ENCODE measurements at places on chromosomes 4 and X.

DNA sequence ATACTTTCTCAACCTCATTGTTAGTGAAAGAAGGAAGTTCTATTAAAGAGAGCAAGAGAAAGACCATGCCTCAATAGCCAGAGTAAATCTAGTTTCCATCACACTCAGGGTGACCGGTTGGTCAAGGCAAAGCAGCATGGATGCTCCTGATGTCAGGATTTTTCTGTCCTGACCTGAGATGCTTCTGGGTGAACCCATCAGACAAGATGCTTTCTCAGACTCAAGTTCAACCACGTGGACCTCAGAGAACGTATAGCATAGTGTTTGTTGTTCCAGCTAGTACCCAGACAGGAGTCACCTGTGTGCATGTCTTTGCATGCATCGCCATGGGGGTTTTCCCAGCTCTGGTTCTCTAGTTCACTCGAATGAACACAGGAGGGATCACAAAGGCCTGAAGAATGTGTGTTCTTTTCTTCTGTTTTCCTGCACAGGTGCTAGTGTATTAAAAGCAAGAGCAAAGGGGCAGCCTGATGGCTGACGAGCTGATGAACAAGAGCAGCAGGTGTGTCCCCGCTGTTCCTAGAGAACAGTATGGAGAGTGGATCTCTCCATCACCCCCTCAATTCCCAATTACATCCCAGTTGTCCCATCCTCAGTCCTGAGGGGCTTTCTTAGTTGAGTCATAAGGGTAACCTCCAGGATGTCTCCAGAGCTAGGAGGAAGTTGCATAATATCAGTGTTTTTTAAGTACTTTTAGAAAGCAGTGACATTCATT, 110.5 kb upstream of the ENPP6 start:
- peak; percentile 66 for DNase-seq

- no peak for DNase-seq
Measured at GRCh38 chr4:127410644-127411043, 222.1 kb upstream of the INTU start.

DNA sequence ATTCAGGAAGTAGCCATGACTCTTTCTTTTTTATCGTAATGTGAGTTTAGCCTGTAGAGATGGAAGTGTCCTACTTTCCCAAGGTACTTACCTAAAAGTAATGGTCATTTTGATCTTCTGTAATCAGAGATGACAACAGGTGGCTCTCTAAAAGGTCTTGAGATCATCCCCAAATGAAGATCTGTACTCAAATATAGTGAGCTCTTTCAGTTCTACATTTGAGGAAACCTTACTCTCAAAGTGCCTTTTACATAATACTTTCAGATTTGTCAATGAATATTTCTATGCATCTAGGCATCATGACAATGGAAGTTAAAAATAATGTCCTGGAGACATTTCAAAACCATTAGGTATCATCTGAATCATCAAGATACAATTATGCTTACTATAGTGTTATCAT, 17.2 kb upstream of the MND1 start:
- DNase-seq = no peak

GRCh38 chrX:128897621-128898020, 625.7 kb downstream of the SMARCA1 start:
- no peak for DNase-seq

- DNase-seq = no peak
Measured at GRCh38 chrX:22081475-22082092, 49.5 kb downstream of the PHEX start.

GRCh38 chr4:104964410-104965175, 182.1 kb upstream of the TET2 start:
- no peak for DNase-seq

DNA sequence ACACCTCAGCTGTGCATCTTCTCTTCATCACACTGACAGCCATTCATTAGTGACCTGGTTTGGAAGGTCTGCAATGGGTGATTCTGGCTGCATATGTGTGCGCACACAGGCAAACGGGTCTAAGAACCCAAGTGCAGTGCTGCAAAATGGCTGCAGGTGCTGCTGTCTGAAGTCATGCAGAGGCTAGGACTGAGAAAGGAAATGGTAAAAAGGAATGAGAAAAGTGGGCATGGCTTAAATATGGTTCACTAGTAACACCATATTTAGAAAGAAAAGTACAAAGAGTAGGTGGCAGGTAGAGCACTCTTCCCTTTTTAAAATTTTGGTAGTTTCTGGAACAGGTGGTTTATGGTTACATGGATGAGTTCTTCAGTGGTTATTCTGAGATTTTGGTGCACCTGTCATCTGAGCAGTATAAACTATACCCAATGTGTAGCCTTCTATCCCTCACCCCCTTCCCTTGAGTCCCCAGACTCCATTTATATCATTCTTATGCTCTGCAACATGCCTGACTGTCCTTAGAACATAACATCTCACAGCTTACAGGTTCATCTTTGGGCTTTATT, 78.4 kb downstream of the CCNG2 start:
- no peak for DNase-seq

DNA sequence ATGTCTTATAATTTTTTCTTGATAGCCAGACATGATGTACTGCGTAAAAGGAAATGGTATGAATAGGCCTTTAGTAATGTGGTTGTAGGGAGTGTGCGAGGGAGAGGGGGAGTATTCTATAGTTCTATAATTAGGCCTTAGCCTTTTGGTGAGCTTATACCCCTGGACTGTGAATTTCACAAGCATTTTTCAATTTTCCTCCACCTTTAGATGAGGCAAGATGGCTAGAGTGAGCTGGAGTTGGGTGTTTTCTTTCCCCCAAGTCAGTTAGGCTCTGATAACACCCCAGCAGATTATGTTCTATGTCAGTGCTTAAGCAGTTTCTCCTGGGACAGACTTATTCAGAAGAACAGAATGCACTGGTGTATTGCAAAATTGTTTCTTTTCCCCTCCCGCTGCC, 210.2 kb upstream of the NPY2R start:
- DNase-seq = no peak

GRCh38 chr4:158519226-158519625, 2.5 kb upstream of the RXFP1 start:
- DNase-seq = no peak

- DNase-seq = no peak
Measured at GRCh38 chr4:10075953-10076391, 40.6 kb downstream of the WDR1 start.

- DNase-seq = no peak
Measured at GRCh38 chr4:7524843-7525242, 90.1 kb upstream of the PSAPL1 start.

DNA sequence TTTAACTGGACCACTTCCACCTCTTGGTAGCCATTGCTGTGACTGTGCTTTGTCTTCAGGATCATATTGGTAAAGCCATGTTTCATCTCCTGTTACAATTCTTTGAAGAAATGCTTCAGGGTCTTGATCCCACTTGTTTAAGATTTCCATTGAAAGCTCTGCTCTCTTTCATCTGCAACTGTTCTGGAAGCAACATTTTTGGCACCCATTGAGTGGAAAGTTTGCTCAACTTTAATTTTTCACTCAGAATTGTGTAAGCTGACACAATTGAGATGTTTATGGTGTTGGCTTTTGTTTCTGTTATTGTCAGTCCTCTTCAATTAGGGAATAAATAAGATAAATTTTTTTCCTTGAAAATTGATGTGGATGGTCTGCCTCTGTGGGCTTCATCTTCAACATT, 237.4 kb downstream of the MAPK10 start:
- no peak for DNase-seq

DNA sequence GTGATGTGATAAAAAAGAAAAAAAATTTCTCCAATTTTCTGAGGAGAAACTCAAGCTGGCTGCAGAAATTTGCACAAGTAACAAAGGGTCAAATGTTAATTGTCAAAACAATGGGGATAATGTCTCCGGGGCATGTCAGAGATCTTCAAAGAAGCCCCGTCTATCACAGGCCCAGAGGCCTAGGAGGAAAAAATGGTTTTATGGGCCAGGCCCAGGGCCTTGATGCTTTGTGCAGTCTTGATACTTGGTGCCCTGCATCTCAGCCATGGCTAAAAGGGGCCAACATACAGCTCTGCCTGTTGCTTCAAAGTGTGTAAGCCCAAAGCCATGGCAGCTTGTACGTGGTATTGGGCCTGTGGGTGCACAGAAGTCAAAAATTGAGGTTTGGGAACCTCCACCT, 961.0 kb downstream of the FAM133A start:
- no peak for DNase-seq

DNA sequence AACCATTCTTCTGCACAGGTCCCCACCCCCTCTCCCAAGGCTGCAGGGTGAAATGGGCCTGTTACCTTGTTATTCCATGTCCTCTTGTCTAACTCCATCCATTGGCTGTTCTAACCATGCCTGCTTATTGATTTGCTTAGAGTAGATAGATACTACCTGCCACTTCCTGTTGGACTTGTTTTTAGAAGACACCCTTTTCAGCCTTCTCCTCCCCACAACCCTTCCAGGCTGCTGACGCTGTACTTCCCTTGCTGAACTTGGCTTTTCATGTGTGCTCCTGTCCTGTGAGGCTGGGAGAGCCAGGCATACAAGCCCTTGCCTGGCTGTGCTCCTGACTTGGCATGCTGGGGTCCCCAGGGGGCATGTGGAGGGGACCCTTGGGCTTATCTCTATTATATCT, 81.9 kb downstream of the AASDH start:
- no peak for DNase-seq

GRCh38 chr4:20159516-20159915, 92.2 kb upstream of the SLIT2 start:
- no peak for DNase-seq

DNA sequence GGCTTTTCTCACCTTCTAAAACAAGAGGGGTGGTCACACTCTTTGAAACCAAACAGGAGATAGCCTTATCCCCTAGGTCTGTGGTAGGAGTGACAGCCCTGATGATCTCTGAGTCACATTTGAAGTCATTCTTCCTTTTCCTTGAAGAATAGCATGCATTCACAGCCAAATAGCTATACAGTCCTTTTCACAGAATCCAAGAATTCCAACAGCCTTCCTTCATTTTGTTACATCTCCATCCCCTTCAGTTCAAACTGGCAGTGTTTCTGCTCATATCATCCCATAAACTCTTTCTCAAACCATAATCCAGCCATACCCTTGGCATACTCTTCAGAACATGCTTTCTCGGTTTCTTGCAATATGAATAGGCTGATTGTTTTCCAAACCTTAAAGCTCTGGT, 33.3 kb upstream of the TMEM184C start:
- no peak for DNase-seq

- DNase-seq = no peak
Measured at GRCh38 chr4:105257817-105258495, 111.3 kb downstream of the TET2 start.

GRCh38 chrX:85303544-85303943, 59.8 kb downstream of the ZNF711 start:
- DNase-seq = no peak

DNA sequence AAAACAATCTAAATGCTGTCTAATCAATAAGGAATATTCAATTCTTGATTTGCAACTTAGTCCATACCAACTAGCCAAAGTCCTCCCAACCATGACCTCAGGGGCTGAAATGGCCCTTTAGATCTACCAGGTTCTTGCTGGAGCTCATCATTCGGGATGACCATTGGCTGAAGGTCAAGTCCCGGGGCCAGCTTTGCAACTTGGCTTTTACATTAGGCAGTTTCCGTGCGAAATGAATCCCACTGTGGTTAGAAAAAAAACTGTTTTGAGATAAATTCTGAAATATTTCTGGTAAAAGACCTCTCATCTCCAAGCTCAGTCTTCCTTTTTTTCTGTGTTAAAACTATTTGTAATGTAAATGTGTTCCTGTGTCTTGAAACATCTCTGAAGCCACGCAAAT, 178.6 kb downstream of the TENM3 start:
- DNase-seq = no peak

DNA sequence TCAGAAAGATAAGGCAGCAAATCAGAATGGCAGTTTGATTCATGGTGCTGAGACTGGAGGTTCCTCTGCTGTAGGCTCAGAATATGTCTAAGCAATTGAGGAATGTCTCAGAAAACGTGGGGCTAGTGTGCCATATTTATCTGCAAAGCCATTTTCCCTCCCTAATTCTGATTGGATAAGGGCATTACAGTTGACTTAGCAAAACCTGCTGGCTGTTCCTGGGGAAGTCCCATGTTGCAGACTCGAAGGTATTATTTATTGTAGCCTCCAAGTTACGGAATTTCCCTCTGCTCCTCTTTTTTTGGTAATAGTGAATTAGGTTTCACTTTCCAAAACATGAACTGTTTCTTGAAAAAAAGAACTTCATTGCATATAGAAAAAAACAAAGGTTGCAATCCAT, at the start of gene CXCL10:
CXCL10 (minus strand) TSS at position 109 of the 400 bp plus-strand sequence; CDS start at position 43, 66 bp downstream.
- no peak for DNase-seq

GRCh38 chr4:112196461-112196860, 35.1 kb upstream of the AP1AR start:
- DNase-seq = no peak

DNA sequence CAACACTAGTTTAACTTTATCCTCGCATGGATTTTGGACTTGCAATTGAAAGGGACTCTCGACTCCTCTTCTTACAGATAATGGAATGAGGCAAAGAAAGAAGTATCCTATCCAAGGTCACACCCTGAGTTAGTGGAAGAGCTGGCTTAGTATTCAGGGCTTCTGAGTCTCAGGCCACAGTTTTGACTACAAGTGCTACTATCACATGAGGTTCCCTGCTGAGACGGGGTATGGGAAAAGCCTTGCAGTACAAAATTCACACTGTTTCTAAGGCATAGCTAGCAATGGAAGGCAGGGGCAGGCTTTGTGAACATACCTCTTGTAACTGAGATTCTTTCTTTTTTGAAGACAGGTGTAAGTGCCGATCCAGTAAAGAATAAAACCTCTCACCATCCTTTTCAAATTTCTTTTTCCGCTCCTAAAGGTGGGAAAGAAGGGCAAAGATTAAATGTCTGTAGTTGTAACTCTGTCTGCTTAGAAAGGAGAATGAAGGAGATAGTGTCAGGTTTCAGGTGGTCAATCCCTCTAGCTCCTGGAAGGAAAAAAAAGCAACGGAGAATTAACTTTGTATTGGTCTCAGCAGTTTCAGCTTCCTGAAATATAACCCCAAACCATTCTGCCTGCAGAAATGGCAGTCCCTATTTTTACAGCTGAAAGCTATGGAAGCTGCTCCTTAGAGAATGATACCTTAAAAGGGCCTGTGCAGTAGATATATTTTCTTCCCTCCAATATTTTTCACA, 199.0 kb downstream of the OPHN1 start:
- DNase-seq = no peak

DNA sequence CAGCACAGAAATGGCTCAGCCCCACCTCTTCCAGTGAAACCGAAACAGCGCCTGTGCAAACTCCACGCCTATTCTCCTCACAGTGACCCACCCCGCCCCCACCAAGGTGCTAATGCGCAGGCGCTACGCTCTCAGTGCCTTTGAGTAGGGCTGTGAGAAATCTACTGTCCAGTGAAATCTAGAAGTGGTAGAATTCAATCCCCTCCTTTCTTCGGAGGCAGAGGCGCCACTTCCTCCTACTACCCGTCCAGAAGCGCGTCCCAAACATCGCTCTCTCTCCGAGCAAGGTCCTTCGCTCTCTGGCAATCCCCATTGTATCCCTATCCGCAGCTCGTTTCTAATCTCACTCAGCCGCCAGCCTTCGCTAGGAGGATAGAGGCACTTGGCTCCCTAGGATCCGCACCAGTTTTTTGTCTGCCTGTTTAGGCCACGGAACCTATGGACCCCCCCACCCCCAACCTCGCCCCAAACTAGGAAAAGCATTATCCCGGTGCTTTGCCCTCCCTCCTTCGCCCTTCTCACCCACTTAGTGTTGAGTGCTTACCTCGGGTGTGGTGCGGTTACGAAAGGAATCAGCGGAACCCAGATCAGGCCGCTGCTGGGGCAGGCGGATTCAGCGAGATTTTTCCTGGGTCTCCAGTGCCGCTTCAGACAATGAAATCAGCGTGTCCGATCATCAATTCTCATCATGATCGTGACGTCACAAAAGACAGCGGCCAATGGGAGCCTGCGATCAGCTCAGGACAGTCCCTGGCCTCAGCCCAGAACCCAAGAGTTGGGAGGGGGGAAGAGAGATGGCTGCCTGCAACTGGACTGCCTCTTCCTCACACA, at the start of gene HDX:
HDX (minus strand) TSS at position 656 of the 831 bp plus-strand sequence. CDS start 27,056 bp downstream, outside the sequence.
- DNase-seq = peak; percentile 79

All from lower leg skin (tissue), 4 donors.